Dermis blood vessel endothelial cell (primary cell): ENCODE measurements at places on chromosomes 3 and 15. TPM values are rescaled to one million over a fixed set of nuclear protein-coding genes. Genes with fewer than 3 reads are reported as not detected.
A peak's percentile ranks its signal among the peaks of the same experiment; 100 is the strongest.

- no peak for DNase-seq
Observed at GRCh38 chr15:55786341-55786740, 43.4 kb upstream of the PRTG start.

DNA sequence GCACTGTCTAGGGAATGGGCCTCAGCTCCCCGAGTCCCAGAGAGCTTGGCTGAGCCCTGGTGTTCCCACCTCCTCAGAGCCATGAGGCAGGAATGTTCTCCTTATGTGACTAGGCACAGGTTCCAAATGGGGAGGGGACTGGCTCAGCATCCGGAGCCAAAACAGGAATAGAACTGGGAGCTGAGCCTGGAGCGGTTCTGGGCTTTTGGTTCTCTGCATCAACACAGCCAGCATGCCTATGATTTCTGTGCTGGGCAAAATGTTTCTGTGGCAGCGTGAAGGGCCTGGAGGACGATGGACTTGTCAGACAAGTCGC lies at the start of gene FAM131A:
Gene FAM131A, plus strand, starts transcription at position 202 of the 316 bp plus-strand sequence. Its CDS starts 31 bp downstream, at position 233.
- peak; percentile 37 for DNase-seq

- no peak for DNase-seq
Observed at GRCh38 chr3:45967724-45968123, 24.5 kb downstream of the CXCR6 start.

- peak; percentile 2 for DNase-seq
Observed at GRCh38 chr15:100042558-100042957, 299.2 kb downstream of the ADAMTS17 start.

- peak; percentile 2 for DNase-seq
Observed at GRCh38 chr15:84079885-84080777, 155.4 kb upstream of the GOLGA6L4 start.

LRRK1 gene
- 12.1 and 14.2 TPM in 2 replicates for total RNA-seq

ZNF620 gene
- 7.4 and 9.7 TPM in 2 replicates for total RNA-seq

DNA sequence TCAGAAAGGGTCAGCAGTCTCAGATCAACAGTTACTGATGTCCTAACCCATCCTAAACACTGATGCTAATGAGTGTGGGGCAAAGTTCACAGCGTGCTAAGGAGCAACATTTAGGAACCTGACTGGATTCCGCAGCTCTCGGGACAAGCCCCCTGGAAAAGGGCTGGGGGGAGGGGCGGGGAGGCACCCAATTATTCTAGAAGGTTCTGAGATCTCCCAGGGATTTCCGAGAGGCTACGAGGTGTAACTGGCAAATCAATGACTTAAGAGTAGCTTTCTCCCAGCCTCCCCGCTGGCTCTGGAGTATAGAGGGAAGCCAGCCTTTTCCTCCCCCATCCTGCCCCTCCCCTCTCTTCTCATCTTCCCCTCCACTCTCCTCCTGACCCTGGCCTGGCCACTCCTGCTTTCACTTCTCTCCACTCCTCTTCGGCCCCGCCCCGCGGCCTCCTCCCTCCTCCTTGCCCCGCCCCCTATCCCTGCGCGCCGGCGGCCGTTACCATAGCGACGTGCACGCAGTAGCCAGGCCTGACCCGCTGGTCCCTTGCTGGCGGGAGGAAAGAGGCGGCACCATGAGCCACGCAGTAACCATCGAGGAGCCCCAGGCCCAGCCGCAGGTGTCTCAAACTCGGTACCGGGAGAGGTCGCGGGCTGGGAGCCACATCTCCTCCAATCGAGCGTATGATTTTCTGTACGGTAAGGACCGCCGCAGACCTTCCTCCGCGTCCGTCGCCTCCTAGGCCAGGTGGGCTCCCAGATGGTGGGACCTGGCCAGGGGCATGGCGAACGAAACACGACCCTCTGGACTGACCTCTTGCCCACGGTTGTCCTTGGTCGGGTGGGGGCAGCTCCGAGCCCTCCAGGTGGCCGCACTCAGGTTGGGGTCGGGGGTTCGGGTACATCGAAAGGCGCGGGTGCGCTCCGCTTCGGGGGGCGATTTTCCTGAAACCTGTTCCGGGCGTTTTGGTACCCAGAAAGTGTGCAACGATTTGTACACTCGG lies at the start of gene CFAP91:
Gene CFAP91, plus strand, starts transcription at position 493 of the 998 bp plus-strand sequence. Its CDS starts 77 bp downstream, at position 570.
- DNase-seq = peak; percentile 92

DNA sequence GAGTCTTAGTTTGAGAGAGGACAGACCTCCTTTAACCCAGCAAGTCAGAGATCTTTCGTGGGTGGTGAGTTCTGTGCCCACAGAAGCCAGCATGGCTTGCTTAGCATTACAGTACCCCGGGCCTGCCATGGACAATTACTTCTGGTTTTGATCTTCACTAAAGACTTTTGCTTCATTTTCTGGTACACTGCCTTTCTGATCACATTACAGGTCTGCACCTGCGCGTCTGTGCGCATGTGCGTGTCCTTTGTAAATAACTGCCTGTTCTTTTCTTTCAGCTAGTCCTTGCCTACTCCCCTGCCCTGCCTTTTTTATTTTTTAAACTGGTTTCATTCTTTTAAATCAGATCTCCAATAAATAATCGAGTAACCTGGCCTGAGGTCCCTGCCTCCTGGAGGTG lies 57.1 kb upstream of the CMTM8 start:
- no peak for DNase-seq

SLC33A1 gene
- 34.3 and 37.8 TPM in 2 replicates for total RNA-seq

RPL35A gene
- 417 and 678 TPM in 2 replicates for total RNA-seq

GRCh38 chr3:111594205-111594604 lies 941 bp downstream of the ZBED2 start:
- DNase-seq = no peak

DNA sequence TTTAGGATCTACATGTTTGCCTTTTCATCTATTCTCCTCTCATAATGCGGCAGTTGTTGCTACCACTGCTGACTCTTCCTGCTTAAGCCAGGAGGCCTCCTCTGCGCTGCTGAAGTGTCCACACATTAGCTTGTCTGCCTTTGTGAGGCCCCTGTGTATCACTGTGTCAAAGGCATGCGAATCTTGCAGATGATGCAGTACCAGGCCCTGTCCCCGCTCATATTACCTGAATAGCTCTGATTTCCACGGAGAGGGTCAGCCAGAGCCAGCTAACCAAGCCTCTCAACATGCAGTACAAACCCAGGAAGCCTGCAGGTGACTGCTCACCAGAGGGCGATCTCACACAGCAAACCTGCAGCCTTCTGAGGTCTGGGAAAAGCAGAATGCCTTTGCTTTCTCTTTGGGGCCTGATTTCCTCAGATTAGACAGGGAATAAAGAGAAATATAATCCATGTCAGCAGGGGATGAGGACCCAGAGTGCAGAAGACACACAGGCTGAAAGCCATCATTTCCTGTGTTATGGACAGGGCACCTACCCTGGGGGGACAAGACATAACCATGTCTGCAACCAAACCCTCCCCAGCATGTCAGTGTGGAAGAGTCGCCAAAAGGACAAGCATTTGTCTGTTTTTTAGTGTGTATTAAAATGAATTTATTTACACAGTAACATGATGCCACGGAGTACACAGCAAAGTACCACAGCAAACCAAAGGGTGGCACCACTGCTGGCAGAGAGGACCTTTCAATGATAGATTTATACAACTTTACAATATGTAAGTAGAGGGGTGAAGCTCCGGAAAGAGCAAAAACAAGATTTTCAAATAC lies 36.8 kb upstream of the TSPAN3 start:
- peak; percentile 66 for DNase-seq

- DNase-seq = no peak
Observed at GRCh38 chr3:181921220-181921619, 209.5 kb downstream of the SOX2 start.

NR2E3 gene
- 0.05 TPM in 1 of 2 replicates, not detected in the other for total RNA-seq

DNA sequence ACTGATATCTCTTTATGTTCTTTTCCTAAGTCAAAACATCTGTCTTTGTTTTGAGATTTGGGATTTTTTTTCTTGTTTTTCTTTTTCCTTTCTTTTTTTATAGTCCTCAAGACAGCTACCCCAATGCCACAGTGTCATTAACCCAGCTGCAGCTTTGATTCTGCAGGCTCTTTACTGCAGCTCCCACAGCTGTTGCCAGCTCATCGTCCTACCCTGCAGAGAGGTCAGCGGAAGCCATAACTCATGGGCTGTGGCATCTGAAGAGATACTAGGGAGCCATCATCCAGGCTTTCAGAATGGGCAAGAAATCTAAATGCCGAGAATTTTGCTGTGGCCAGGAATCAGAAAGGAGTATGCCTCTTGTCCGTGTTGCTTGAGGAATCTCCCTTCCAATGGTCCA lies 44.3 kb upstream of the SLC24A5 start:
- no peak for DNase-seq

DNA sequence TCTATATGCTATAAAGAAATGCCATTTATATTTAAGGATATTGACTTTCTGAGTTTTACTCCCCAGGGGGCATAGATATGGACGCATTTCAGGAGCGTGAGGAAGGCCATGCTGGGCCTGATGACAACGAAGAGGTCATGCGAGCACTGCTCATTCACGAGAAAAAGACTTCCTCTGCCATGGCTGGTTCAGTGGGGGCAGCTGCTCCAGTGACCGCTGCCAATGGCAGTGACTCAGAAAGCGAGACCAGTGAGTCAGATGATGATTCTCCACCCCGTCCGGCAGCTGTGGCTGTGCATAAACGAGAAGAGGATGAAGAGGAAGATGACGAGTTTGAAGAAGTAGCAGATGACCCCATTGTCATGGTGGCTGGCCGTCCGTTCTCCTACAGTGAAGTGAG lies 38.4 kb downstream of the GTF2E1 start:
- peak; percentile 95 for DNase-seq

CHRFAM7A gene
- total RNA-seq = 0.51 and 1.5 TPM in 2 replicates

DNA sequence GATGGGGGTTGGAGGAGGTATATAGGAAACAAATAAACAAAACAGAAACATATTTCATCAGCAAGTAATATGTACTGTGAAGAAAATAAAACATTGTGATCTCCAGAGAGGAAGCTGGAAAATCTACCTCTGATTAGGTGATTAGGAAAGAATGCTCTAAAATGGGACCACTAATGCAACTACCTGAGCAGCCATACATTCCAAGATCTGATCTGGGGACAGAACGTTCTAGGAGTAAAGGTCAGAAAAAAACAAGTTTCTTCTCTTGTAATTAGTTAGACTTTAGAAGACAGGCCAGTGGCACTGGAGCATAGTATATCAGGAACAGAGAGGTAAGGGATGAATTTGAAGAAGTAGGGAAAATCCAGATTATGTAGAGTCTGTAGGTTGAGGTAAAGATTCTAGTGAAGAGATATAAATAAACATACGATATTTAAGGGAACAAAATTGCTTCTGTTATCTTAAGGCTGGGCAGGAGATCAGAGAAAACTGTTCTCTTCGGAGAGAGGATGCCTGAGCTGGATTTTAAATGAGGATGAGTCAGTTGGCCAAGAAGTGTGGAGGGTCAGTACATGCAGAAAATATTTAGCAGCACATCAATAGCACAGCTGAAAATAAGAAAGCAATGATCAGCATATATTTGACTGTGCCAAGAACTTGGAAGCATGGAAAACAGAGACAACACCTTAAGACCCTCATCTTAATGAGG lies 429.5 kb downstream of the NLGN1 start:
- no peak for DNase-seq

- no peak for DNase-seq
Observed at GRCh38 chr3:148757238-148758215, 59.8 kb downstream of the AGTR1 start.

GRCh38 chr3:161171113-161171512 lies 50.0 kb upstream of the NMD3 start:
- DNase-seq = peak; percentile 89
